ENCODE measurements at places on chromosomes 6 and 20. TPM values are rescaled to one million over a fixed set of nuclear protein-coding genes. Genes with fewer than 3 reads are reported as not detected.

GRM1 gene
- 0.09 TPM for total RNA-seq

HSPA1L gene
- 2.3 TPM for total RNA-seq

HSPA12B gene
- 18.3 TPM for total RNA-seq

FKBP5 gene
- 6.0 TPM for total RNA-seq

GRM4 gene
- total RNA-seq = 1.1 TPM

CNR1 gene
- total RNA-seq = 0.13 TPM

SLC32A1 gene
- total RNA-seq = not detected

RNF217 gene
- total RNA-seq = 43.3 TPM

BEND6 gene
- total RNA-seq = 0.27 TPM

PLEKHG1 gene
- 13.4 TPM for total RNA-seq

MUC22 gene
- not detected for total RNA-seq

ZBTB46 gene
- total RNA-seq = 20.7 TPM

WFDC2 gene
- 0.13 TPM for total RNA-seq

ZNF341 gene
- total RNA-seq = 1.3 TPM

HLA-G gene
- not detected for total RNA-seq

UST gene
- 10.1 TPM for total RNA-seq

PRL gene
- total RNA-seq = 0.13 TPM

TREM1 gene
- 0.35 TPM for total RNA-seq

HAO1 gene
- total RNA-seq = not detected

TAP1 gene
- 8.2 TPM for total RNA-seq

LY6G6F gene
- total RNA-seq = not detected

DNMT3B gene
- 2.9 TPM for total RNA-seq

CRYBG1 gene
- total RNA-seq = 2.8 TPM

CRISP2 gene
- total RNA-seq = not detected

SLC35F1 gene
- total RNA-seq = 1.9 TPM

HLA-DOA gene
- 1.5 TPM for total RNA-seq

SALL4 gene
- 0.18 TPM for total RNA-seq

SLC22A3 gene
- 8.2 TPM for total RNA-seq

FAM217A gene
- total RNA-seq = not detected

MCCD1 gene
- not detected for total RNA-seq

TGM3 gene
- total RNA-seq = 0.49 TPM

PPP1R14C gene
- total RNA-seq = 30.2 TPM

FHL5 gene
- 2.0 TPM for total RNA-seq

EYA2 gene
- 1.5 TPM for total RNA-seq

NOX3 gene
- not detected for total RNA-seq

Data from muscle of leg (tissue), 16 donors.